ENCODE measurements at places on chromosomes 2 and 18.

- no peak for DNase-seq
Measured at GRCh38 chr18:4004183-4004829, 450.8 kb downstream of the DLGAP1 start.

GRCh38 chr18:64244571-64244970, 95.7 kb upstream of the LINC00305 start:
- no peak for DNase-seq

- DNase-seq, result no peak
Measured at GRCh38 chr2:28083476-28083875, 192.9 kb downstream of the BABAM2 start.

GRCh38 chr2:109242210-109242653, 113.2 kb downstream of the SH3RF3 start:
- DNase-seq, result no peak

DNA sequence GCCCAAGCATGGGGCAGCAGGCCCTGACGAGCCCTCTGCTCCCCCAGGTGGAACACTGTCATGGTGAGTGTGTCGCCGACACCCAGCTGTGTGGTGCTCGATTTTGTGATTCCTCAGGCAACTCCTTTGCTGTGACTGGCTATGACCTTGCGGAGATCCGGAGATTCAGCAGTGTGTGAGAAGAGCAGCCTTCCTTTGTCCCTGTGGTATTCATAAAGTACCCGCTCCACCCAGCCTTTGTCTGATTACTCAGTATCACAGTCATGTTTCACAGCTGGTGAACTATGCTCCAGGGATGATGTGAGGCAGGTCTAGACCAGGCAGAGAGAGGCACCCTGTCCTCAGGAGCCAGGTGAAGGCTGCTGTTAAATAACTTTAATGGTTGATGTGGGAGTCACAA, 4.0 kb downstream of the WDR54 start:
- no peak for DNase-seq

DNA sequence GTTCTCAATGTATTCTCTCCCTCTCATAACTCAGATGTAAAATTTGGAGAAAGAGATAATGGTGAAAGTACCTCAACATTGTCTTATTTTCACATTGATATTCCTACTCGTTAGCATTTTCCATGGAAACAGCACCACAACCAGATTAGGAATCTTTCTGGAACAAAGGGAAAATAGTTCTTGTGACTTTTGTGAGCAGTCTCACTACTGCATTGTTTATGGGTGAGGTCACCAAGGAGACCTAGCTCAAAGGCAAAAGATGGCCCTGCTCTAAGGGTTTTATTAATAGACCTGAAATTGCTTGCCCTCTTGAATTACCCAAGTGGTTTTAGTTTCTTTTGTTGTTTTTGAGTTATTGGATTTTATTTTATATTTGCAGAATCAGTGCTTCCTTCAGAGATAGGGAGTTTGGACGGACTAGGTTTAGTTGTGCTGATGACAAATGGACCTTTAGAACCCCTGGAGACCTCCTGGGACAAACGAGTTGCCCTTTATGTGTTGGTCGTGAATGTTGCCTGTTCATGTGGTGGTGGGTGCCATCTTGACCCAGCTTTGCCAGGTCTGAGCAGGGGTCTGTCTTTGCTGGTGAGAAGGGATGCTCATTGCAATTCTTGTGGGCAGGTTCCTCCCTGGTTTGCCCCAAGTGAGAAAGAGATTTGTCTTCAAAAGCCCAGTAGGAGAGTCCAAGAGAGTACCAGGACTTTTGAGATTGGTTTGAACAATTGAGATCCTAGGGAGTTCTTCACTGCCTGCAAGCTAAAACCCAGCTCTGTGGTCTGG, 58.1 kb downstream of the INPP4A start:
- no peak for DNase-seq

GRCh38 chr2:186426153-186427016, 59.7 kb upstream of the ZC3H15 start:
- DNase-seq, result no peak

- DNase-seq, result no peak
Measured at GRCh38 chr2:66446941-66447340, 12.0 kb downstream of the MEIS1 start.

DNA sequence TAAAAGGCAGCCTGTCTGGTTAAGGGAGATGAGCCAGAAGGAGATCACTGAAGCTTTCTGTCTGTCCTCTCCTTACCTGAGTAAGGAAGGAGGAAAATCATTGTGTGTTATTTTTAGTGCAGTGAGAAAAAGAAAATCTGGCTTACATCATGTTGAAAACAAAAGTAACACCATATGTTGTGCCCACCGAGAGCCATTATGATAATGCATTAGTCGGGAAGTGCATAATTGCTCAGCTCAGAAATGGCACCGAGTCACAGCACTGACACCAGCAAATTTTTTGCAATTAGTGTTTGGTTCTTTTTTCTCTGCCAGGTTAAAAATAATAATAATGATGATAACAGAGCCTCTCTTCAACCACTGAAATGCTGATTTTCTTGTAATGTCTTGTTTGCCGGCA, 46.6 kb downstream of the HNMT start:
- DNase-seq, result no peak

All from tongue (tissue), 3 donors.